ENCODE measurements at places on chromosomes 5 and 9.

GRCh38 chr9:106771608-106772007, 91.4 kb upstream of the ZNF462 start:
- no peak for DNase-seq

DNA sequence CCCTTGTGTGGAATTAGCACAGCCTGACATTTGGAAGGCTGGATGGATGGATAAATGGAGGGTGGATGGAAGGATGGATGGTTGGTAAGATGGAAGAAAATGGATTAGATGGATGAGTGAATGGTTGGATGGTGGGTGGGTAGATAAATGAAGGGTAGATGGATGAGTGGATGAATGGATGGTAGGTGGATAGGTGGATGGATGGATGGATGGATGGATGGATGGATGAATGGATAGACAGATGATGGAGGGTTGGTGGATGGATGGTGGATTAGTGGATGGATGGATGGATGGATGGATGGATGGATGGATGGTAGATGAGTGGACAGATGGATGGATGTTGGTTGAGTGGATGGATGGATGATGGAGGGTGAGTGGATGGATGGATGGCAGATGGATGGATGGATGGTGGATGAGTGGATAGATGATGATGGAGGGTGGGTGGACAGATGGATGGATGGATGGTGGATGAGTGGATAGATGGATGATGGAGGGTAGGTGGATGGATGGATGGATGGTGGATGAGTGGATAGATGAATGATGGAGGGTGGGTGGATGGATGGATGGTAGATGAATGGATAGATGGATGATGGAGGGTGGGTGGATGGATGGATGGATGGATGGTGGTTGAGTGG, 175.6 kb upstream of the PPP1R26 start:
- DNase-seq, result no peak

DNA sequence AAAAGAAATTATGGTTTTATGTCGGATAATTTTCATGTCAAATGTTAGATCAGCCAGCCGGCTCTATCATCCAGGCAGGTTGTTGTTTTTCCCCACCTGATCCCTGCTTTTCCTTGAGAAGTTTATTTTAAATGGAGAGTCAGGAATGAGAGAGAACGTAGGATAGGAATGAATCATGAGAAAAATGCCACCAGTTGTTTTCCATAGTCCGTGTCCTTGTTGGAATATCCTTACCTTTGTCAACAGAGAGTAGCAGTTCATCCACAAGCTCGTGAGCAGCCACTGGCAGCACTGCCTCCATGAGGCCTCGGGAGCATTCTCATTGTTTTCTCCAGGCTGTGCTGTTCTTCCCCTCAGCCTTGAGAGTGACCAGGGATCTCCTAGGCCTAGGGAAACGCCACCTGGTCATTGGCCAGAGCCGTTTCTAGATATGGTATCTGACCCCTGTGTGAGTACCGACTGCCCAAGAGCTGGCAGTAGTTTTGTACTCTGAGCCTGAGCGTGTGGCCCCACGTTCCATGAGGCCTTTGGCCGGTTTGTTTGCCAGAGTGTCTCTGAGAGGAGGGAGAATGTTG, 293.3 kb downstream of the FANCC start:
- no peak for DNase-seq

DNA sequence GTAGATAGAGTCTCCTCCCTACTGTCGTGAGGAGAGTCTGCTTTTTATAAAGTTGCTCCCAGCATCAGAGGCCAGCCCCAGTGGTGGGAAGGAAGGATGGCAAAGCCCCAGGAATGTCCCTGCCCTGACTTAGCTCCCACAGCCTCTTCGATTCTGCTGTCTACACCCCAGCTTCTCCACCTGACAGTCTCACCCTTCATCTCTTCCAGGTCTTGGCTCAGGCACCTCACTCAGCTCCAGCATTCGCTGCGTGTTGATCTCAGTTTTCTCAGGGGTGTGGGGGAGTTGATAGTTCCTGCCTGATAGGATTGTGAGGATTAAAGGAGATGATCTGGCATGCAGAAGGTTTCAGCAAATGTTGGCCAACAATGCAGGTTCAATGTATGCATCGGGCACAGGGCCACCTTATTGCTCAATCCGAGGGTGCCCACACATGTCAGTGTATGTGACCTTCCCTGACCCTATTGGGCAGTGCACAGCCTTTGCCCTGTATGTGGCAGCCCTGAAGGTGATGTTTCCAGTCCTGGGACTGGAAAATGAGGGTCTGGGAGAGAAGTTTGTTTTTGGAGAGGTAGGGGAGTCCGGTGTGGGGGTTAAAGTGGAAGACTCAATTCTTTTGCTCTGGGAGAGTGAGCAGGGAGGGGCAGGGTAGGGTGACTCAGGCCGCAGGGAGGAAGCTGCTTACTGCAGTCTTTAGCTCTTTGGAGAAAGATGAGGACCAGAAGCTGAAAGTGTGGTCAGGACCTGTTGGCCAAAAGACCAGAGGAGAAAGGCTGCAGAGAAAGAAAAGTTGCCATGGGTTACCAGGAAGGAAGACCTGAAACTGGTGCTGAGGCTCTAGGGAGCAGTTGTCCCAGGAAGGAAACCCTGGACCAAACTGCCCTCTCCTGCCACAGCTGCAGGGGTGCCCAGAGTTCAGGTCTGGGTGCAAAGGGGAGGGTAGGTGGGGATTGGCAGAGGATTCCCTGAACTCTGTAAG, 153.2 kb downstream of the MACROH2A1 start:
- no peak for DNase-seq

DNA sequence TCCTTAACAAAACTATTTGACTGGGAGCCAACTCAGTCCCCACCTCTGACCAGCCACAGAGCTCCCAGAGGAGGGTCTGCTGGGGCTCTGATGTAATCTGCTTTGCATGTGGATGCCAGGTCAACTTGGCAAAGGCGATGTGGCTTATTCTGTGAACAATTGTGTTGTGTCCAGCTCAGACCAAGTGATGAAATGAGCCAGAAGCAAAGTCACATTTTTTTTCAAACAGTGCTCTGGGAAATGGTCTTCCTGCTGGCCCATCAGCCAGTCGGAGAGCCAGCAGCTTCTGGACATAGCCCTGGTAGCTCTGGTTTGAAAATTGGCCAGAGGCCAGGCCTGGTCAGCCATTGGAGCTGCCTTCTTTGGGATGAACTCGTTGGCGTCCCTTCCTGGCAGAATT, 86.5 kb downstream of the ANGPTL2 start:
- no peak for DNase-seq

DNA sequence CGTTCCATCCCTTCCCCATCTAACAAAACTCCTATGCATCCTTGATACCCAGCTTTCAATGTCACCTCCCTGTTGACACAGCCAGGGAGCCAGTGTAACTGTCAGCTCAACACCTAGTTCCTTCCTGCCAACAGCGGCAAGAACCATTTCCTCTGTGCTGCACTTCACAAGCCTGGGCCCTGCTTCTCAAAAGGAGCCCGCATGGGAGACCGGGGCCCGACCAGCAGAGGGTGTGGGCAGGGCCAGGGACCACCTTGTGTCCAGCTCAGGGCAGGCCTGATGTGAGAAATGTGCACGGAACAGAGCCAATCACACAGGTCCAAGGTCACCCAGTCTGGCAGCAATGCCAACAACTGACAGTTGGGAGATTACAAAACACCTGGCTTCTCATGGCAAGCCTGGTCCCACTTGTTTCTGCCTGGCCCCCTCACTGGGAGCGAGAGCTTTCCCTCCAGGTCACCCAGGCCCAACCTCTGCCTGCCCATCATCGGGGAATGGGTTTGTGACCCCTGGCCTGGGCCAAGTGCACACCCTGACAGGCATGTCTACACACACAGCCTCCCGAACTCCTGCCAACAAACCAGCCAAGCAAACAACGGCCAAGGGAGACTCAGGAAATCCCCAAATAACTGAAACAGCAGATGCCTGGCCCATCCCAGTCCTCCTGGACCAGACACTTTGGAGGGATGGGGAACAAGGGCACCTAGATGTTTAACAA, 3.1 kb downstream of the RNF44 start:
- no peak for DNase-seq

- DNase-seq, result no peak
Measured at GRCh38 chr9:88972401-88972800, 18.9 kb upstream of the S1PR3 start.

- no peak for DNase-seq
Measured at GRCh38 chr9:95030920-95031642, 286.4 kb downstream of the FANCC start.

DNA sequence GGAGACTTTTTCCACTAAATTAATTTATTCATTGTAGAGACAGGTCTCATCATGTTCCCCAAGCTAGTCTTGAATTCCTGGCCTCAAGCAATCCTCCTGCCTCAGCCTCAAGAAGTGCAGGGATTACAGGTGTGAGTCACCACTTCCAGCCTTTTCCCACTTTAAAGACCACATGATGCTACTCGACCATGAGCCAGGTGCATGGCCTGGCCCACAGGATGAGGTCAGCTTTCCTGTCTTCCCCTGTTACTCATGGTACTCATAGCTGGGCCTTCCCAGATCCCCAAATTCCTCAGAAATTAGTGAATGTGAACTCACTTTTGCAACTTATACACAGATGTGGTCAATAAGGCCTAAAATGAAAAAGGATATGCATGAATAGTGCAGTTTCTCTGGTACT, 395.9 kb downstream of the SEMA5A start:
- DNase-seq, result no peak

DNA sequence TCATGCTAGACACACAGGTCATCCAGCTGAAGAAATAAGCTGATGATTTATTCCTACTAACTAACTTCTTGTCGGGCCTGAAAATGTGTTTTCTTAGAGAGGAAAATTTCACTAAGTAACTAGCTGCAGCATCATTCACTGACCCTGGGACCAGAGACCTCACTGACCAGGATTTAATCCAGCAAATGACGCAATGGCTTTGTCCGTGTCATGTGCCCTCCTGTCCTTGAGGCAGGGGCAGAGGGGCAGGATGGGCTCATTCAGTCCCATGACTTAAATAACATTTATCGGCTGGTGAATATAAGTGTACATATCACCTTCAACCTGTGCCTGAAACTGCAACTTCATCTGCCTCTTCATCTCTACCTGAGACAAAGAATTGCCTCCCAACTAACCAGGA, 154.8 kb downstream of the SEMA5A start:
- DNase-seq, result no peak

- DNase-seq, result no peak
Measured at GRCh38 chr5:2749514-2750025, 1.9 kb downstream of the IRX2 start.

DNA sequence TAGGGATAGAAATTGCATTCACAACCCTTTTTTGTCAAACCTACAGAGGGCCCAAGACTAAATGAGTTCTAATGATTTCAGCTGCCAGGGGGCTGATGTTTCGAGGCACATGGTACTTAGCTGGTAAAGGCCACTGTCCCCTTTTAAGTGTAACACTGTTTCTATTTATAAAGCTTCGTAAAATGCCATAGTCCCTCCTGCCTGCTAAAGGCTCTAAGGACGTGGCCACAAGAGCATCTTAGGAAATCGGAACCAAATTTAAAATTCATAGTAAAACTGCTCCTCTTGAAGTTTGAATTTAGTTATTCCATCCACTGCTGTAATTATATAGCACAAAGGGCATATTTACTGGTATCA, 170.3 kb upstream of the WWC1 start:
- no peak for DNase-seq
